Urinary bladder (tissue), 4 donors: ENCODE measurements at places on chromosomes 4 and X.
A peak's percentile ranks its signal among the peaks of the same experiment; 100 is the strongest.

DNA sequence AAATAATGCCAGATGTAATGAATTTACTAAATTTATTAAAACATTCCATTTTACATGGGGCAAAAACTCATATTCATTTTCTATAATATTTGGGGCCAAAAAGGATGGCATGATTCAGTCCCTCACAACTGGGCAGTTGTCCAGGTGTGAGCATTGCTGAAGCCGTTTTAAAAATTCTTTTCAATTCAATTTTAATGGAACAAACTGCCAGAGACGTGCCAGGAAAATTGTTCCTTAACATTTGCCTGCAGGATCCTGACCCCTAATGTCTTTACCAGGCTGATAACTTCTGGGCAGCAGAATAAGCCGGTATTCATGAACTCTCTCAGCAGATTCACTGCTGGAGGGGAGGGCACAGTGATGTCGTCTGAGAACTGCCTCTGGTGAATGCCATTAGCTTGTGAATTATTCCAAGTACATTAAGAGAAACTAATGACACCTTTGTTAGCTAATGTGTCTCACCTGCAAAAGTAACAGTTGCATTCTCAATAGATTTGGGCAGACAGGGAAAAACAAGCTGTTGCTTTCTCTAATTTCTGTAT, 1445.1 kb upstream of the TENM3 start:
- no peak for DNase-seq

DNA sequence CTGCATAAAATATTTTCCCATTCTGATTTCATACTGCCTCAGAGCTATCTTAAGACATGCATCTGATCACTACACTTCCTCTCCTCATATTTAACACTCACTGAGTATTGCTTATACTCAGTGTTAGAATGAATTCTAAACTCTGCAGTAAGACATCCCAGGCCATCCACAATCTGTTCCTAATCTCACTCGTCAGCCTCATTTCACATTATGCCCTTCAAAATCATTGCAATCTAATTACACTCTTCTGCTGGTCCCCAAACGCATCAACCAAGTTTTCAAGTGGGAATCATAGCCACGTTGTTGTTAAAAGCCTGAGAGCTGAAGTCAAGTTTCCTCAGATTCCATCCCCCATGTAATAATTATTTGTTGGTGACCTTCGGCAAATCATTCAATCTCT, 1177.9 kb downstream of the ARAP2 start:
- no peak for DNase-seq

DNA sequence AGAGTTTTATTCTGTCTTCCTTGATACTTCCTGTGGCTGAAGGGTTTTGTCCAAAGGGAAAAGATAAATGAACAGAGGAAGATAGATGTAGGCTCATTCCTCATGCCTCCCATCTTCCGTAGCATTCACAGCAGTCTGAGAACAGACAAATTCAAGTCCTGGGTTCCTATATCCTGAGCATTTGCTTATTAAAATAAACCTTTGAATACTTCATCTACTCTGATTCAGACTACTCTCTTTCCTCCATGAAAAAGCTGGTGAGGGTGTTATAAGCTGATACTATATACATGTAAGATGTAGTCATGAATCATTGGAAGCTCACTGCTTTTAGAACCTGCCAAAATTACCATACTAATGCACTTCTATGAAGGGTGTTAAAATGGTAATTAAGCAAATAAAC, 61.2 kb downstream of the GAB1 start:
- DNase-seq, result no peak

GRCh38 chr4:6753891-6754290, 28.6 kb upstream of the KIAA0232 start:
- DNase-seq, result no peak

GRCh38 chrX:78437621-78438020, 110.2 kb upstream of the CYSLTR1 start:
- no peak for DNase-seq

GRCh38 chr4:76307660-76308014, 1.1 kb downstream of the STBD1 start:
- DNase-seq, result no peak

DNA sequence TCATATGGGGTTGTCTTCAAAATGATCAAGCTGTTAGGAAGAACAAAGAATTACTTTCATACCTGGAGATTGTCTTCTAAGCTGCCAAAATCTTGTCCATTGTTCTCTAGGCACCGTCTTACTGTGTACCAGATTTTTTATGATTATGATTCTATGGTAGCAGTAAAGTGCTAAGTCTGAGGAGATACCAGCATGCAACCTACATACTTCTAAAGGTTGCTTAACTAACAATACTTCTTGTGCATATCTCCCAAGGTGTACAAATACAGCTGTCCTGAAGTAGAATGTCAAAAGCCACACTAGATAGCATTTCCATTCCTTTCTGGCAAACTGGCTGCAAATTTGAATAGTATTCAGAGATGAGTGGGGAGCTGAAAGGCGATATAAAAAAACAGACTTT, 62.6 kb upstream of the FBXW7 start:
- no peak for DNase-seq

- DNase-seq, result no peak
Observed at GRCh38 chr4:185334326-185334725, 61.4 kb downstream of the LRP2BP start.

- no peak for DNase-seq
Observed at GRCh38 chr4:72283357-72283756, 251.6 kb downstream of the NPFFR2 start.

DNA sequence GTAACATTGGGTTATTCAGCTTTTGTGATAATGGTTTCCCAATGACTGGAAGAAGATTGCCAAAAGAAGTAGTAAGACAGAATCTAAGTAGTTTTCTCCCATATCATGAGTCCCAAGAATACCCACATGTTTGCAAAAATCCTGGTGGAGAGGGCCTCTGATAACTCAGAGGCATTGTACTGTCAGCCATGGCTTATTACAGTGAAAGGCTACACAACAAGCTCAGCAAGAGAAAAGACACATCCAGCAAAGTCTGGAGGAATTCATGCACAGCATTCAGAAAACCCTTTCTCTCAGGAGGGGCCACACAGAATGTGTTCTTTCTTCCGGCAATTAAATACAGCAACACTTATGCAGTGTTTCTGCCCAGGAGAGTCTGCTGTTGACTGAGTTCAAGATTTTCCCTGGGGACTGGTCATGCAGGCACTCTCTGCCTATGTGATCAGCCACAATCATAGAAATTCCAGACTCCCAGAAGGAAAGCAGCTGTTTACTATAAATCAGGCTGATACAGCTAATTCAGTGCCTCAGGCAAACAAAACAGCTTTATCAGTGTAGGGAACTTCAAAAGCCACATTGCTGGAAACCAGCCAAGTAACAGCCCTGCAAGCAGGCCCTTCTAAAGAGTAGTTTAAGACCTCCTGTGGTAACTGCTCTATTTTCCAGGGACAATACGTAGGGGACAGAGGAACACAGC, 937.1 kb downstream of the CCSER1 start:
- peak; percentile 78 for DNase-seq

GRCh38 chr4:42482516-42483327, 85.4 kb downstream of the SHISA3 start:
- DNase-seq, result no peak

- DNase-seq, result no peak
Observed at GRCh38 chr4:94219402-94219801, 11.7 kb downstream of the SMARCAD1 start.

- no peak for DNase-seq
Observed at GRCh38 chr4:153880983-153881382, 92.1 kb upstream of the SFRP2 start.

- DNase-seq, result peak; percentile 45
Observed at GRCh38 chr4:142549726-142550463, 296.2 kb downstream of the INPP4B start.

DNA sequence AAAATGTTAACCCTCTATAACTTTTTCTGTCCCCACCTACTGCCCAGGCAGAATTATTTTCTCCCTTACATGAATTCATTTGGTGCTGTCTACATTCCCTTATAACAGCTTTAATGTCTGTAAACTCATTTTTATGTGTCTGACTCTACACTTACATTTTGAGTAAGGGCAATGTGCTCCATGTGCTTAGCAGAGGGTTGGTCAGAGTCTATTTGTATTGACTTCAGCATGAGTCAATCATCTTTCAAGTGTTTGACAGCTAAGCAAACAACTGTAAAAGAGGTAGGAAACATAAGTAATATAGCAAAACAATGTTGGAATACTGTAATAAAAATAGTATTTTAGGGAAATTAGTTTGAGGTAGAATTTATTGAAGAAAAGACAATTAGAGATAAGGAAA, 6.3 kb downstream of the IL15 start:
- no peak for DNase-seq

- no peak for DNase-seq
Observed at GRCh38 chr4:90095000-90095399, 32.2 kb upstream of the CCSER1 start.

DNA sequence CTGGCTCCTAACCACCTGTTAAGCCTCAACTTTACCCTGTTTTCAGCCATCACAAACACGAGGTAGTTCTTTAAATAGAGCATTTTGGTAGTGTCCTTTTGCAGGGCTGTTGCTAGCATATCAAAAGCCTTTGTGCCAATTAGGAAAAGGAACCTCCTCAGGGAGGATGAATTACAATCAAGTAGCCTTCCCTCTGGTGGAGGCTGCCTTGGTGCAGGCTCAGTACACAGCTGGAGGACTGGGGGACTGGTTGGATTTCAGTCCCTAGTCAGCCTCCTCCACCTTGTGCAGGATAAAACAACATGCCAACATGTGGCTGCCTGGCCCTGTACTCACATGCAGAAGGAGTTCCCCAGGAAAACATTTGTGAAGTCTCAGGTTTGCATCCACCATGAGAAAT, 53.1 kb downstream of the RASGEF1B start:
- no peak for DNase-seq

- DNase-seq, result no peak
Observed at GRCh38 chr4:107034091-107034995, 1.8 kb downstream of the DKK2 start.

DNA sequence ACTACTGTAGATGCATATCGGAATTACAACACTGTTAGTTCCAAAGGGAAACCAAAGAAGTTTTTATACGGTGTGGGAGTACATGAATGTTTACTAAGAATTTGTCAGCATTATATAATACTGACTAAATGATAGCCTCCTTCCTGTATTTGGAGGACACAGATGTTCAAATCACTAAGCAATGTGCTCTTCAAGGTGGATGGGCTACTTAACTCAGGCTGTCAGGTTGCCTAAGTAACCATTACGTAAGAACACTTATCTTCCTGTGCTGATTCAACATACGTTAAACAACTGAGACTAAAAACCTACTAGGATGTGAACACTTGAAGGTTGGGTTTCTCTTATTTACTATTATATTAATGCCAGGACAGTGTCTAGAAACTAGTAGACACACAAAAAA, 81.9 kb upstream of the HPGD start:
- DNase-seq, result peak; percentile 28

DNA sequence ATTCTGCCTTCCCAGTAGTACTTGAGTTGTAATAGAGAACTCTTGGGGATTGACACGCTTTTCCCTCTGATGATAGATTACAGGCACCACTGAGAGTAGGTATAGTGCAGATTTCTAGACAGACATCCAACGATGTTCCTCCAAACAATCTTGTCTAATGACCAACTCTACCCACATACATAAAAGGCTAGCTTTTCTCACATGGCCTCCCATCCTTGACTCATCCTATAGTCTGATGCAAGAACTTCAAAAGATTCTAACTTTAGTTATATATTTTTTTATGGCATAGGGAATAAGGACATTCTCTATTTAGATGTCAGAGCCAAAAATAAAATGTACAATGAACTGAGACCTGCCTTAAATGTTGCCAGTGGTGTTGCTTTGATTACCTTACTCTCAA, 60.9 kb downstream of the GLRA2 start:
- DNase-seq, result no peak

- no peak for DNase-seq
Observed at GRCh38 chr4:26028793-26029567, 115.0 kb downstream of the SMIM20 start.

GRCh38 chr4:95541094-95541493, 7.7 kb downstream of the UNC5C start:
- DNase-seq, result no peak

- DNase-seq, result no peak
Observed at GRCh38 chrX:39907964-39908661, 189.6 kb downstream of the BCOR start.

DNA sequence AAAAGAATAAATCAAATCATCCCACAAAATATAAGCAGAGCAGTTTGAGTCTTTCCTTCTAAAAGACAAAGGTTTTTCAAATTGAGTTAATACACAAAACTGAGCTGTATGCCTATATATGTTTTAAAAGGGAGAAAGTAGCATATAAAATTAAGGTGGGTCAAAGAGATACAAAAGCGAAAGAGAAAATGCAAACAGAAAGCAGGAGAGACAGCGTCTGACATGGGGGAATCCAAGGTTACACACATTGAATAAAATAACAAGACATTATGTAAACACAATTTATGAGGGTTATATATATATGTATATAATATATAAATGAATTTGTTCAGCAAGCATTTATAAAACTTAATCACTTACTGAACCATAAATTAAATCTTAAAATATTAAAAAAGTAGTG, 276.1 kb upstream of the LCORL start:
- no peak for DNase-seq

- no peak for DNase-seq
Observed at GRCh38 chrX:129930941-129931410, 25.0 kb downstream of the UTP14A start.

DNA sequence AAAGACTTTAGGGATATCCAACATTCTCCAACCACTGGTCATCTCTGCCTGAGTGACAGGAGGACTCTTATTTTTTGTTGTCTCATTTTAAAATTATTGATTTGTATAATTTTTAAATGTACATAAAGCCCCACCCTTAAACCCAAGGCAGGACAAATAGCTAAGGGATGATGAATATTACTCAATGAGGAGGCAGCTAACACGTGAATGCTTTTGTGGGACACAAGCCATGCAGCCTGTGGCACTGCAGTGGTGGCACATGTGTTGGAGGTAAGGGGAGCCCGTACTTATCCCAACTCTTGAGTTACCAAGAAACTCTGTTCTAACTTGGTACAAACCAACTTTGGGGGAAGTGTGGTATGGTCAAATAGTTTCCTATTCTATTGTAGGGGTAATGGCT, 19.5 kb downstream of the MID1IP1 start:
- no peak for DNase-seq

GRCh38 chrX:130094696-130095095, 15.6 kb downstream of the ELF4 start:
- DNase-seq, result no peak

DNA sequence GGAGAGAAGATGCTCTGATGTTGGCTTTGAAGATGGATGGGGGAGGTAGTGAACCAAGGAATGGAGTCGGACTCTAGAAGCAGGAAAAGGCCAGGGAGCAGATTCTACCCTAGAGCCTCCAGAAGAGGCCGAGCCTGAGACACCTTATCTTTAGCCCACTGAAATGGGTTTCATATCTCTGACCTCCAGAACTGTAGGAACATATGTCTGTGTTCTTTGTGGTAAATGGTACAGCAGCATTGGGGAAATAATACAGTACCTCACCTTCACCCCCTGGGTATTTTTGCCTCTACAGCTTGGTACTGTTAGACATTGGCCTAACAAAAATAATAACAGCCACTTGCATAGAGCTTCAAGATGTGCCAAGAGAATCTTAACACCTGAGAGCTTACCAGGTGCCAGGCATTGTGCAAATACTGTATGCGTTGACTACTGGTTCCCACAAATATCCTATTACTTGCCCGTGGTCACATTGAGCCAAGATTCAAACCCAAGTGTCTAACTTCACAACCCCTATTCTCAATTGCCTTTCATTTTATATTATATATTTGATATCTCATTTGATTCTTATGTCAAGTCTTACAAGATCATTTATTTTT, 57.0 kb upstream of the PGM2 start:
- no peak for DNase-seq
